ENCODE measurements at places on chromosomes 3 and 15.
A peak's percentile ranks its signal among the peaks of the same experiment; 100 is the strongest.

DNA sequence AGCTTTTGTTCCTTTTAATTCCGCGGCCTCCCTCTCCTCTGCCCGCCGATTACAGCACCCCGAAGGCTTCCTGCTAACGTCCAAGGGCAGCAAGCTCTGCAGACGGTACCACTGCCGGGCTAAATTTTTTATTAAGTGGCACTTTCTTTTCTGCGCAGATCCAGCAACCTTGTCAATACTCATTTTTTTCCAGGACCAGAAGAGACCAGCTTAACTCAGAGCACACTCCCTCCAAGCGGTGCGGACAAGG, 542 bp upstream of the MEIS2 start:
- DNase-seq = no peak

GRCh38 chr3:184796551-184796950, 15.4 kb upstream of the VPS8 start:
- DNase-seq = no peak

DNA sequence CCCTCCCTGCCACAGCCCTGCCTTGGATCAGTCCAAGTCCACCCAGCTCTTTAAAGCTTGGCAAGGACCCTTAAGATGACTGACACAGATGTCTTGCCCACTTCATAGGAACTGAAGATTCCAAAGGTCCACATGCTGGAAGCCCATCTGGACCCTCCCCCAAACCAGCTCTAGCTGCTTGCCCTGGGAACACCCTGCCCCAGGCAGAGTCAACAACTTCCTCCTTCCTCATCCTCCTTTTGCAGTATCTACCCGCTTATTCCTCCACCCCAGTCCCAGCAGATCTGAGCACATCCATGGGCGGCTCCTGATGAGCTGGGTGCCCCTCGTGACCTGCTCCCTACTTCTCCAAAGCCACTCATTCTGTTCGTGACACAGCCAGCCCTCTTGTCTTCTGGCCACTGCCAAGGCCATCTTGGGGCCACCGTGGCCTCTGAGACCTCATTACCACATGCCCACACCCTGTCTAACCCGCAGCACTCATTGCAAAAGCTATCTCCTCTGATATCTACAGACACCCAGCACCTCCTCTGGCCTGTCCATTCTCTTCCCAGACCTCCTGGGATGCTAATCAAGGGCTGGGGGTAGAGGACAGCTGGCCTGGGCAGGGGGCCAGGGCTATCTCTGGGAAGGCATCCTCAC, 2.0 kb upstream of the PFKFB4 start:
- DNase-seq = no peak

- peak; percentile 55 for DNase-seq
These were observed at the start of gene ZNF197 for GRCh38 chr3:44624749-44625480. Gene ZNF197, plus strand, starts transcription at chr3:44625036. Its CDS starts 4,119 bp downstream, at chr3:44629155.

DNA sequence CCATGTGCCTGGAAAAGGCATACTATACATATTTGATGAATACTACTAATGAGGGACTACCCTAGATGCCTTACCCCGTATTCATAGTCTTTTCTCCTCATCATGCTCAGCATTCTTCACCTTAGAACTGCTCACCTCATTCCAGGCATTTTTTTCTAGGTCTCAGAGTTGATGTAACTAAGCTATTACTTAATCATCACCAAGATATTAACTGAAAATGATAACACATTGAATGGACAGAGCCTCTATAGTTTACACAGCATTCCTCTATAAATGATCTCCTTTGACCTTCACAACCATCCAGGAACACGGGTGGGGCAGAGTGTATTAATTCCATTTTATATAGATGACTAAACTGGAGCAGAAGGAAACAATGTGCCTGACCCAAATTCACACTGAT, 174.1 kb upstream of the DPH6 start:
- no peak for DNase-seq

- peak; percentile 16 for DNase-seq
These were observed at the start of gene PLXNB1 for GRCh38 chr3:48429960-48430707. Gene PLXNB1, minus strand, starts transcription at chr3:48430086. Its CDS starts 5,475 bp downstream, at chr3:48424611.

DNA sequence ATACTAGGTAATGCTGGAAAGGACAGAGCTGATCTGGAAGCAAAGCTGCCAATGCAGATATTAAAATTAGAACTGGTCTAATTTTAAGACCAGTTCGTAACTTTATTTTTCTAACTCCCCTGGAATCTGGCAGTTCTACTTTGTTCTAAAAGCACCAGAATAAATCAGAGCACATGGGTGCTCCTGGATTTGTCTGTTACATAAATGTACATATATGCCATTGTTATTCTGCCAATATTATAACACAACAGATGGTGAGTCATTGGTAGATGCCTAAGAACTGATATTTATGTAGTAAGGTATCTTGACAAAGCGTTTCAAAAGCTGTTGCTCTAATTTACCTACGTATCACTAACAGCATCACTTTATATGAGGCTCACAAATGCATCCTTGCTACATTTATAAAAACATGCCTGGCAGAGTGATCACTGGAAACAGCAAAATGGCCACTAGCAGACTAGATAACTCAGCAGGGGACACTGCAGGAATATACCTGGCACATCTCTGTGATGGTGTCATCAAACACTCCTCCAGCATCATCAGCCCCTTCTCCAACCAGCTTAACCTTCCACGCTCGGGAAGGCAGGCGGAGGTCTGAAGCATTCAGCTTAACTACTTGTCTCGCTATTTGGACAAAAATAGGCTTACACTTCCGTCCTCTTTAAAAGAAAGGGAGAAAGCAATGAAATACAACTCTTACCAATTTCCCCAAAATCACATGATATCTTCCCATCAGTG, 26.2 kb downstream of the FBXL22 start:
- no peak for DNase-seq

GRCh38 chr3:43525941-43526607, 95.7 kb downstream of the ANO10 start:
- no peak for DNase-seq

GRCh38 chr3:34868935-34869334, 770.4 kb upstream of the ARPP21 start:
- DNase-seq = no peak

DNA sequence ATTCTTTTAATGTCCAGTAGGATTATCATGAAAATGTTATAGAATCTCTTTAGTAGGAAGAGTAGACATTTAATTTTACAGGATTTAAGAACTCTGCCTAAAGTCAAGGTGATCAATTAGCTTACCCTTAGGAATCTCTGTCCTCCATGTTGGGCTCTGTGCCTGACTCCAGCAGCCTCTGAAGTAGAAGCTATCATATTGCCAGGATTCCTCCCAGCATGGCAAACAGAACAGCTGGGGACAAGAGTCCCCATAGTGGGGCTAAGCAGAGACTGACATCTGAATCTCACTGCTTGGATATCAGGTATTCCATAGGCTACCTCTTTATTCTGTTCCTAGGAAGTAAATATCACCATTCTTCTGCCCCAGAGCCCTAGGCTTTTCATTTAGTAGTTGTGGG, 1.5 kb downstream of the SLC15A2 start:
- DNase-seq = no peak

Data from stimulated activated CD4-positive, alpha-beta T cell treated with anti-CD3 and anti-CD28 coated beads, Interleukin-4, amount 100 ng/mL, for 4 hours (primary cell).